ENCODE measurements at places on chromosomes 6 and 20. TPM values are rescaled to one million over a fixed set of nuclear protein-coding genes. Genes with fewer than 3 reads are reported as not detected.
A peak's percentile ranks its signal among the peaks of the same experiment; 100 is the strongest.

SMLR1 gene
- not detected for total RNA-seq

GRCh38 chr6:124963831-124964763, 1.9 kb downstream of the RNF217 start:
- no peak for DNase-seq

DNA sequence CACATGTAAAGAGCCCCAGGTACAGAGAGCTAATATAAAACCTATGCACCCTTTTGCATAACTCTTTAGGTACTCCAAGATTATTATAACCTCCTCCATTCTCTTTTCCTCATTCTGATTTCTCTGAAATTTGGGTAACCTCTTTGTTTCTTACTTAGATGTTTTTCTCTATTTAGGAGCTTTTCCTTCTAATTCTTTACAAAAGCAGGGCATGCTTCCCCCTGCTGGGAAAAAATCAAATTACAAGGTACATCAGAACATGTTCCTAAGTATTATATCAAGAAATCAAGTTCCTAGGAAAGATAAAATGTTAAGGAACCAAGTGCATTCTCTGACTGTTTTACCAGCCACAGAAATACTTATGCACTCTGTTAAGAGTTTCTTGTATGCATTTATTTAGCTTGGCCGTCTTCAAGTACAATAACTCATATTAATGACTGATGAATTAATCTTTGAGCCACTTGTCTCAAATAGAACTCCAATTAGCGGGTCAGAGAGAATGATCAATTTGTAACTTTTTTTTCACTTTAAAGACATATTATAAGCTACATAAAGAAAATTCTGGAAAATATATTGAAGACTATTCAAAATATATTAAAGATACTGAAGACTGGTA, 2.1 kb downstream of the KHDRBS2 start:
- peak; percentile 4 for DNase-seq

MAS1 gene
- not detected for total RNA-seq

GRCh38 chr6:106924694-106925523, 49.6 kb downstream of the CD24 start:
- peak; percentile 84 for DNase-seq

SLC26A8 gene
- 0.10 TPM for total RNA-seq

DNA sequence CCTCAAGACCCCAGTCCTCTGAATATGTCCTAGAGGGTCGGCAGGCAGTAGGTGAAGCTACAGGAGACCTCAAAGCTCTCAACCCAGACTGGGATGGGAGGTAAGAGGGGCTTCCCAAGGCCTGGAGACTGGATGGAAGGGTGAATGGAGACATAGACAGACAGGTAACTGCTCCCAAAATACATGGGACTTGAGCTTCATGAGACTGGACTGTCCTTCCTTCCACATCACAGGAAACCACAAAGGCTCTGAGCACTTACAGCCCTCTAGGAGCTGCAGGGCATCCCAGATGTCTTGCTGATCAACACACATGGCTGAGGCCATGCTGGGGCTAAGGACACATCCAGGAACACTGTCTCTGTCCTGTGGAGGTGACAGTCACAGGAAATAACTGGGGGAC, 11.6 kb downstream of the HSPA12B start:
- DNase-seq = no peak

GRCh38 chr6:90596967-90597539, 10.2 kb upstream of the MAP3K7 start:
- no peak for DNase-seq
